RPMI8226 (cell line): ENCODE measurements at places on chromosomes 7 and 10.
A peak's percentile ranks its signal among the peaks of the same experiment; 100 is the strongest.

DNA sequence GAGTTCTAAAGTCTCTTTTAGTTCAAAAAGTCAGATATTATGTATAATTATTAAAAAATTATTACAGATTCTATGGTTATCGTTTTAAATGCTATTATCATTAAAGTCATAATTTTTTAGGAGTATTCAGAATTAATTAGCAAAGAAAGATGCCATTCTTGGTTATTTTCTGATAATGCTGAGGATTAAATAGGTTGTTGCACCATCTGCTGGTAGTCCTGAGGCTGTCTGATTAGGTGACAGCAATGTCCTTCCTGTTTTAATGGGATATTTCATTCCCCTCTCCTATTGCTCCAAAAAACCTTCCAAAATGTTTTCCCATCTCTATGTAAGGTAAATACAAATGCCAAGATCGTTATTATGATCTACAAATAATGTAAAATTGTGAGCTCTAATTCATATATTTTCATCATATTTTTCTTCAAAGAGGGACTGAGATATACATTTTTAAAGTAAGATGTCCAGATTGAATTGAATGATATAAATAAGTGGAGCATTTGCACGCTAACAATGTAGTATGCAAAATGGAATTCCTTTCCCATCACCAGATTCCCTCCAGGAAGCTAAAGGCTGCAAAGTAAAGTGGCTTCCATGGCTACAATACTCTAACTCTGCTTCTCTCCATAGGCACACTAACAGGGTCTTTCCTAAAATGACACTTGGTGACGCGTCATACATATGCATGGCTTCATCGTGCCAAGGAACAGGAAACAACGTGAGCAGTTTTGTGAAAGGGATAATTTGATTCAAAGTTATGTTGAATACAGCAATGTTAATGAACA is 58.8 kb upstream of the AKR1E2 start:
- peak; percentile 8 for DNase-seq

DNA sequence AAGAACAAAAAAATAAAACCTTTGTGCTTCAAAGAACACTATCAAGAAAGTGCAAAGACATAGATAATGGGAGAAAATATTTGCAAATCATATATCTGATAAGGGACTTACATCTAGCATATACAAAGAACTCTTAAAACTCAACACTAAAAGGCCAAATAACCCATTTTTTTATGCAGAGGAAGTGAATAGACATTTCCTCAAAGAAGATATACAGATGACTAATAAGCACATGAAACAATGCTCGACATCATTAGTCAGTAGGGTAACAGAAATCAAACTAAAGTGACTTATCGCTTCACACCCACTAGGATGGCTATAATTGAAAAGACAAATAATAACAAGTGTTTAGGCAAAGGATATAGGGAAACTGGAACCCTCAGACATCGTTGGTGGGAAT is 78.0 kb downstream of the MALSU1 start:
- no peak for DNase-seq

- DNase-seq: no peak
Observed at GRCh38 chr10:70135684-70136083, 3.1 kb upstream of the AIFM2 start.

DNA sequence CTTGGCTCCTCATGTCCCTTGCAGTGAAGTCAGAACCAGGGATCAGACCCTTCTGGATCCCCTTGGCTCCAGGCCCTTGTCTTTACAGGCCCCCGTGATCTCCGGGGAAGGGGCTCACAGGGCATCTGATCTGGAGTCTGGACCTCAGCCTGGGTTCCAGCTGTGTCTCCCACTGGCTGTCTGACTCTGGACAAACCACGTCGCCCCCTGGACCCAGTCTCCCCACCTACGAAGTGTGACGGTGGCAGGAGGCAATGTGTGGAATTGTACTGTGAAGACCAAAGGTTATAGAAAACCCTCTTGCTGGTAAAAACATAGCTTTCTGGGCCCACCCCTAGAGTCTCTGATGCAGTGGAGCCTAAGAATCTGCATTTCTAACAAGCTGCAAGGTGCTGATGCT is 15.5 kb upstream of the C10orf71 start:
- DNase-seq: no peak

GRCh38 chr7:151566897-151567320 is 47.2 kb upstream of the RHEB start:
- DNase-seq: no peak

DNA sequence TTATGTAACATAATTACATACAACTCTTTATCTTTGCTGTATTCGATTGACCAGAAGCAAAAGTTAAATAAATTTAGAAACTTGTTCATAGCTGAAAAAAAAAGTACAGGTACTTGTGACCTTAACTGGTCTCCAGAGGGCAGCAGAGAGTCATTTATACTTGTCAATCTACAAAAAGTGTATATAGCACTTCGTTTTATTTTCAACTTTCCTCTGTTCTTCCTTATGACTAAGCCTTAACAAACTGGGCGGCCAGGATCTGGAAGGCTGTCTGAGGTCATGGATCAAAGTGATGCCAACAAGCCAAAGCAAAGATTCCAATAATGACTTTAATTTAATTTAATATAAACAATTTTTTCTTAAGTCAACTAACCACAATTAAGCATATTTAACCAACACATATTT is 29.8 kb downstream of the C10orf67 start:
- DNase-seq: peak; percentile 74

GRCh38 chr10:123150986-123151736 is 3.0 kb upstream of the BUB3 start:
- DNase-seq: peak; percentile 67

- DNase-seq: peak; percentile 47
Observed at GRCh38 chr10:3757638-3758490, 27.1 kb downstream of the KLF6 start.

DNA sequence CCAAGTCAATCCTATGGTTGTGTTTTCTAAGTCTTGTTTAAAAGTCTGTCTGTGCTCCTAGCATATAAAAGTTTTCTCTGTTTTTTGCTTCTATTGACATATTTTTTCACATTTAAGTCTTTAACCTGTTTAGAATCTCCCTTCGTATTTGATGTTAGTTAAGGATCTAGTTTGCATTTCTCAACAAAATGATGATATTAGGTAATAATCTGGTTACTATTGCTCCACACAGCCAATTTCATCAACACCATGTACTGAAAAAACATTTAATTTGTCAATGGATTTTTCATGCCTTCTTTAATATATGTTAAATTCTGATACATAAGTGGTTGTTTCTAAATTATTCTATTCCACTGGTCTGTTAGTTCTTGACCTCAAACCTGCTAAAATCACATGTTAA is 17.5 kb upstream of the TSGA13 start:
- DNase-seq: no peak

GRCh38 chr10:54067361-54067760 is 733.7 kb downstream of the PCDH15 start:
- DNase-seq: no peak

GRCh38 chr10:113128450-113129070 is 178.5 kb downstream of the TCF7L2 start:
- DNase-seq: no peak
